ENCODE measurements at places on chromosomes 7 and 10.
A peak's percentile ranks its signal among the peaks of the same experiment; 100 is the strongest.

- DNase-seq, result no peak
Measured at GRCh38 chr7:1812509-1813393, 142.7 kb downstream of the ELFN1 start.

GRCh38 chr10:30542895-30543288, 86.7 kb downstream of the LYZL2 start:
- DNase-seq, result no peak

GRCh38 chr10:76984559-76985443, 652.8 kb downstream of the KCNMA1 start:
- peak; percentile 62 for DNase-seq

- DNase-seq, result no peak
Measured at GRCh38 chr7:157008206-157009169, 2.0 kb downstream of the MNX1 start.

GRCh38 chr7:73668103-73668885, 663 bp downstream of the VPS37D start:
- DNase-seq, result no peak

DNA sequence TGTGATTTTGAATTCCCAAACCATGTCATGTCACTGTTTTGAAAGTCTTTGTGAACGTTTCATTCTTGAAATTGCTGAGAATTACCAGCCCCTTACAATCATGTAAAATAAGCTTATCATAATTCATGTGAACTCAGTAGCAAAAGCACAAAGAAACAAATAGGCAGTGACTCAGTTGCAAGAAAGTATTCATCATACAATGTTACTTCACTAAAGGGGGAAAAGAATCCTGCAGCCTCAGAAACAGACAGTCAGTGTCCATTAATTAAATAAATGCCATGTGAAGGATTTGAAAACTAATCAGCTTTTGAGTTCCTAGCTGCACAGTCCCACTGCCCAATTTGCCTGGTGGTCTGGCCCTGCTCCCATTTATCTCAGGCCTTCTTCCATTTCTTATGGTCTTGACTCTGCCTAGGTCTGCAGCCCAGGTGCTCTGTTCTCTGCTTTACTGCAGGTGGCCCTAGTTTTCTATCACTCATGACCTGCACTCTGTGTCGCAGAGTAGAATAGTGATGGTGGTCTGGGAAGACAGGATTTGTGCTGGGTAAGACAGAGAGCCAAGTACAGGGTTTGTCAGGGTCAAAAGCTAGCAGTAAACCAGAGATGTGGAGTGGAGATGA, 99.7 kb downstream of the PLCE1 start:
- DNase-seq, result peak; percentile 44

DNA sequence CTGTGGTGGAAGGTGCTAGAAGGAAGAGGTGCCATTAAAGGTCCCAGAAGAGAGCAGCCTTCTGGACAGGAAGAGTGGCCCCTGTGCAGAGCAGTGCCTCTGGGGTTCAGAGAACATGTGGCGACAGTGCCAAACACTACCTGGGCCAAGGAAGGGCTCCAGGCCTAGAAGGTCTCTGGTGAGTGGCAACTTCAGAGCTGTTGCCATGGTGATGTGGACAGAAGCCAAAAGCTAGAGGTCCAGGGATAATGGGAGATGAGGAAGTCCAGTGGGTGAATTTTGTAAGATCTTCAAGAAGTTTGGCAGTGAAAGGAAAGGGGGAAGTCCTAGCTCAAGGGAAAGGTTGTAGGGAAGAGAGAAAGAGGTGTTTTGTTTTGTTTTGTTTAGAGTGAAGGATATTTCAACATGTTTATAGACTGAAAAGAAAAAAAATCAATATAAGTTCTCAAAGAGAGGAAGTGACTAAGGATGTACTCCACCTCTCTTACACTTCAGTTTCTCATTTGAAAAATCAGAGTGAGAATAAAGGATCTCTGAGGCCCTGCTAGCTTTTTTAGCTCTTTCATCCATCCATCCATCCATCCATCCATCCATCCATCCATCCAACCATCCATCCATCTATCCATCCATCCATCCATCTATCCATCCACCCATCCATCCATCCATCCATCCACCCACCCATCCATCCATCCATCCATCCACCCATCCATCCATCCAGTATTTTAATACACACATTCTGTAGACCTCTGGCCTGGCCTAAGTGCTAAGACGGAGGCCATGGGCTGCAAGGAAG, 77.1 kb upstream of the DUSP5 start:
- DNase-seq, result peak; percentile 65

Data from HCEC 1CT (cell line).